NCI-H524 treated with DMSO at 0.1 percent for 48 hours (cell line): ENCODE measurements at places on chromosomes 7 and 10.

DNA sequence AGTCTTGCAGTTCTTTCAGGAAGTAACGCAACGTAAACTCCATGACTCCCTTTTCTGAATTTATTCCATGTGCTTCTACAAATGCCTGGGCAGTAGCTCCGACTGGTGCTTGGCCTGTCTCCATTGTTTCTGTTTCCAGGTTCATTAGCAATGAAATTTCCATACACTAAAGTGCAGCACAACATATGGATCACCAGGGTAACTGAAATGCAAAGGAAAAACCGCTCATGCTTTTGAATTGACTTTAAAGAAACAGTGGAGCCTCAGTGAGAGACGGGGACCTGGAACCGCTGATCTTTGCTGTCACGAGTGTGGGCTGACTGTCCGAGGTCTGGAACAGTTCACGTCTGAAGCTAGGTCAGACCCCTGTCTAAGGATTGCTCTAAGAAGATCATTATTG is 126.5 kb upstream of the IGFBP3 start:
- no peak for DNase-seq

DNA sequence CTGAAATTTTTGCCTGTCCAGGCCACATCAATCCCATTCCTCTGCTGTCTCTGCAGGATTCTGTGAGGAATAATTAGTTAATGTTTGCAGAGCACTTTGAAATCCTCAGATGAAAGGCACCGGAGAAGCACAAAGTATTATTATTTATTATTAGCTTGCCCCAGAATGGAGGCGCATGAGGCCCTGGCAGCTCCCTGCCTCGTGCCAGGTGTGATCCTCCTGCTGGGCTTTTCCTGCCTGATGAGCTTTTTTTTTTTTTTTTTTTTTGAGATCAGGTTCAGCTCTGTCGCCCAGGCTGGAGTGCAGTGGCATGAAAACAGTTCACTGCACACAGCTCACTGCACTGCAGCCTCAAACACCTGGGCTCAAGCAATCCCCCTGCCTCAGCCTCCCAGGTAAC is 65.2 kb downstream of the TCF7L2 start:
- DNase-seq, result no peak

GRCh38 chr10:133079836-133080682 is 7.7 kb upstream of the ADGRA1 start:
- no peak for DNase-seq

DNA sequence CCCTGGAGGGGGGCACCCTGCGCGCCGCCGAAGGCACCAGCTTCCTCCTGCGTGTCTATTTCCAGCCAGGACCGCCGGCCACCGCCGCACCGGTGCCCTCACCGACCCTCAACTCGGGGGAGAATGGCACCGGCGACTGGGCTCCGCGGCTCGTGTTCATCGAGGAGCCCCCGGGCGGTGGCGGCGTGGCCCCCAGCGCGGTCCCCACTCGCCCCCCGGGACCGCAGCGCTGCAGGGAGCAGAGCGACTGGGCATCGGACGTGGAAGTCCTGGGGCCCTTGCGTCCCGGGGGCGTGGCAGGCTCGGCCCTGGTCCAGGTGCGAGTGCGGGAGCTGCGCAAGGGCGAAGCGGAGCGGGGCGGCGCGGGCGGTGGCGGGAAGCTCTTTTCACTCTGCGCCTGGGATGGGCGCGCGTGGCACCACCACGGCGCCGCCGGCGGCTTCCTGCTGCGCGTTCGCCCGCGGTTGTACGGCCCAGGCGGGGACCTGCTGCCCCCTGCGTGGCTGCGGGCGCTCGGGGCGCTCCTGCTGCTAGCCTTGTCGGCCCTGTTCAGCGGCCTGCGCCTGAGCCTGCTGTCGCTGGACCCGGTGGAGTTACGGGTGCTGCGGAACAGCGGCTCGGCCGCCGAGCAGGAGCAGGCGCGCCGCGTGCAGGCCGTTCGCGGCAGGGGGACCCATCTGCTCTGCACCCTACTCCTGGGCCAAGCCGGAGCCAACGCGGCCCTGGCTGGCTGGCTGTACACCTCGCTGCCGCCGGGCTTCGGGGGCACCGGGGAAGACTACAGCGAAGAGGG is 594 bp downstream of the CNNM1 start:
- DNase-seq, result no peak

- no peak for DNase-seq
These were observed 16.4 kb downstream of the STAMBPL1 start for GRCh38 chr10:88896372-88896993.

DNA sequence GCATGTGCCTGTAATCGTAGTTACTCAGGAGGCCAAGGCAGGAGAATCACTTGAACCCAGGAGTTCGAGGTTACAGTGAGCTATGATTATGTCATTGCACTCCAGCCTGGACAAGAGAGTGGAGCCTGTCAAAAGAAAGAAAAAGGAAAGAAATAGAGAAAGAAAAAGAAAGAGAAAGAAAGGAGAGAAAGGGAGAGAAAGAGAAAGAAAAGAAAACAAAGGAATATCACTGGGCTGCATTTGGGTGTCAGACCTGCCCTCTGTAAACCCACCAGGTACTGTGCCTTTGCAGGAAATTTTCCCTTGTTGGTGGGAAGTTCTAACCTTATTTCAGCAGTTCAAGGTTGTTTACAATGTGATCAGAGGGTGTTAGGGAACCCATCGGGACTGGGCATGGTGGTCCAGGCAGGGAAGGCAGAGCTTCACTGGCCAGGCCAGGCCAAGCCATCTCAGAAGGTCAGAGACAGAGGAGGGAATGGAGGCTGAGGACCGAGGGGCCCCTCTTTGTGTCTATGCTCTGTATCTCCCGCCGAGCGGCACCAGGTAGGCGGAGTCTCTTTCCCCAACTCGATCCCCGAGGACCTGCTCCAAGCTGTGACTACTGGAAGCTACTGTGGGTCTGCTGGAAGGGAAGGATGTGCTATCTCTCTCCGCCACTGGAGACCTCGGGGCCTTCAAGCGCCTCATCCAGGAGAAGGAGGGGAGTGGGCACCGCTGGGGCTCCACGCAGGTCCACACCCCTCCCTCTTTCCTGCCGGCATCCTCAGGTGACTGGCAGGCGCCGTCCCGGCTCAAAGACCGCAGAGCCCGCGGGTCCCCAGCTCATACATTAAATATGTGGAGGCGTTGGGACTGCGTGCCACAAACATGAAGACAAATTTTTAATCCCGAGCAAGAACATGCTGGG is 15.2 kb upstream of the KAZALD1 start:
- no peak for DNase-seq

DNA sequence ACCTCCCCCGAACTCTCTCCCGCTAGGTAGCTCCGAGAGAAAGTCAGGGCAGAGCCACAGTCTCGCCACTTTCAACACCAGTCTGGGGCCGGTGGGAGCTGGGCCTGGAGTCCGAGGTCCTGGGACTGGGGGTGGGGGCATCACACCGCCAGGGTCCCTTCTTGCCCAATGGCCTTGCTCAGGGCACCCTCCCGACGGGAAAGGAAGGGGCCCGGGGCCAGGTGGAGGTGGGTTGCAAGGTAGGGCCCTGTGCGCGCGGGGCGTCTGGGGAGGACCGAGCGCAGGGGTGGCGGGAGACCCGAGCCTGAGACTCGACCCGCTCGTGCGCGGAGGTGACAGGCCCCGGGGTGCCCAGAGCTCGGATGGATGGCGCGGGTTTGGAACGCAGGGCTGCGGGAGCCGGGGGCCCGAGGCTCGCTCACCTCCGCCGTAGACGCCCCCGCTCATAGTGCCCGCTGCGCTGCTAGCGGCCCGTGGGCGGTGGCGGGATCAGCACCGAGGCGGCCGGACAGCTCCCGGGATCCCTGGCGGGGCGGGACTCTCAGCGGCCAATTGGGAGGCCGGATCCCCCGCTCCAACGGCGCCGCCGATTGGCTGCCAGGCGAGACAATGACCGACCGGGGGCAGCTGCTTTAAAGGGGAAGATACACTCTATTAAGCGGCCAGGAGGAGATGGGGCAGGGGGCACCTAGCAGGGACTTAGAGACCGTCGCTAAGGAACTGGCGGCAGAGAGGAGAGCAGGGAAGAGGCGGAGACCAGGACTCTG is at the start of gene ACTL6B:
Gene ACTL6B, minus strand, starts transcription at position 541 of the 767 bp plus-strand sequence. Its CDS starts 94 bp downstream, at position 447.
- peak; percentile 39 for DNase-seq

DNA sequence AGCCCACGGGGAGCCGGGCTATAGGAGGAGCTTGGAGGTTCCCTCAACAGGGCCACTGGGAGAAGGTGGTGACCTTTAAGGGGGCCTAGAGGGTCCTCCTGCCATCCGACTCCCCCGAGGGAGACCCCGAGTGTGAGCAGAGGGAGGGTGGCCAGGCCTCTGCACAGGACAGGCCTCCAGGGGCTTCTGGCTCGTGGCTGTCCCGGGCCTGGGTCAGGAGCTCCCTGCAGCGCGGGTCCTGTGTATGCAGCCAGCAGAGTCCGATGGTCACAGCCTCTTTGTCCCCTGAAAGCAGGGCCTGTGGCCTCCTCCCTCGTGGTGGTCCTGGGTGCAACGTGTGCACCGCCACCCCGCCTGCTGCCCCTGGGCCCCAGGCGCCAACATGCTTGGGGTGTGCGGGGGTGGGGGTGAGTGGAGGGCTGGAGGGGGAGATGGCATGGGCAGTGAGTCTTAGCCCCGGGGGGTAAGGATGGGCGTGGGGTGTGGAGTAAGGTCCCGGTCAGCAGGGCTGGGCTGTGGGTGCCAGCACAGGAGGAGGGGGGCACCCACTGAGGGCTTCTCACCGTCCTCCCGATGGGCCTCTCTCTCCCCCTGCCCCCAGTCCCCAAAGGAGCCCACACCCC is 27.1 kb downstream of the UNCX start:
- no peak for DNase-seq

GRCh38 chr10:6840766-6841165 is 260.7 kb upstream of the PRKCQ start:
- no peak for DNase-seq

GRCh38 chr10:5014936-5015335 is 11.3 kb upstream of the AKR1C2 start:
- no peak for DNase-seq

DNA sequence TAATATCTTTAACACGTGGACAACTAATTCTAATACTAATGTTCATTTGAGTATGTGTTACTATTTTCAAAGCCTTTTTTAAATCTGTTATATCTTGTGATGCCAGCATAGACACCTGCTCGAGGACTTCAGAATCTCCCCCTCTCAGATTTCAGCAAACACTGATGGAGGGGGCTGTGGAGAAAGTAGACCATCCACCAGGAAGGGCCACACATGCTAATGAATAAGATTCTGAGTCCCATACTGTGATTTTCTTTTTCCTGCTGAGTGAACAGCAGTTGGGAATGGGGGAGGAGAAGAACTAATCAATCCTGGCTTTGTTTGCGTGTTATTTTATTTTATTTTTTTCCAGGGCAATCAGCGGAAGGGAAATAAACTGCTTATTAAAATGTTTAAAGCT is 157.9 kb upstream of the CSTF2T start:
- no peak for DNase-seq

GRCh38 chr7:149074116-149074885 is 16.2 kb downstream of the ZNF786 start:
- DNase-seq, result no peak

DNA sequence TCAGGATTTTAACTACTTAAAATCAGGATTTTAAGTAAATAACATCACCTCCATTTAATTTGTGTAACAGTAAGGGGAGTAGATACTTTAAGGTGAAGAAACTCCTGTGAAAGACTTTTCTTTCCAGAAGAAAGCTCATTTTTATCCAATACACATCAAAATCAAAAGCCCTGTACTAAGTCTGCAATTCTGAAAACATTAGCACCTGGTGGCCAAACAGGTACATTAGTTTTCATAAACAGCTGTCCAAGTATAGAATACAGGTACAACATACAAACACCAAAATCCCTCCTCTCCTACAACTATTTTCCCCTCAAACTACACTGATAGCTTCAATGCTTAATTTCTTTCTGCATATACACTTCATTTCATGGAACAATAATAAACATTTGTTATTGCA is 22.9 kb downstream of the FAM3C start:
- DNase-seq, result no peak

DNA sequence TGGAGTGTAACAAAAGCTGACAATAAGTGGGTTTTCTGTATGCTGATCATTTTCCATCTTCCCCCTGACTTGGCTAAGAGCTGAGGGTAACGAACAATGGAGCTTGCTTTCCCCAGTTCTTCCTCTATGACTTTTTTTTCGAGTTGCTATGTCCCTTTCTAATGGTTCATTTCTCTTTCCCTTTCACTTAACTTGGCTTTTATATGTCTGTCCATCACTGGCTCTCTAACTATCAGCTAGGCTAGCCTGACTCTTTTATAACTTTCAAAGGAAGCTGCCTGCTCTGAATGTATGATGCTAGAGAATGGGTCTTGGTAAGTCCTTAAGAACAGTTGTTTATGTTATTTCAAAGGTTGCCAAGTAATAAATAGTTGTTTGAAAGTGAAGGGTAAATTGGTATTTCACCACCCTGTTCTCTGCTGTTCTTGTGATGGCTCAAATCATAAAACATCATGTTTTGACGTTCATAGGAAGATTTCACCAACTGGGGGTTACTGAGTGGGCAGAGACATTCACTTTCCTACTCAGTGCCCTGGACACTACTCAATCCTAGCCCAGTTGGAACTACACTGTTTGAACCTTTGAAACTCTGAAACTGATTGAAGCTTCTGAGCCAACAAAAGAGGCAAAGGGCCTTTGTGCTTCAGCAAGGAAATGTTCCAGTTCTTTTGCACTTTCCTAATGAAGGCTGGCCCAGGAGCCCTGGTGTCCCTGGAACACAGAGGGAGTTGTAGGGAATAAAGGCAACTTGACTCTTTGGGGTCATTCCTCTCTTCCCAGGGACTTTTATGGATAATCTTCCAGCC is 85.4 kb upstream of the PHYHIPL start:
- DNase-seq, result no peak

DNA sequence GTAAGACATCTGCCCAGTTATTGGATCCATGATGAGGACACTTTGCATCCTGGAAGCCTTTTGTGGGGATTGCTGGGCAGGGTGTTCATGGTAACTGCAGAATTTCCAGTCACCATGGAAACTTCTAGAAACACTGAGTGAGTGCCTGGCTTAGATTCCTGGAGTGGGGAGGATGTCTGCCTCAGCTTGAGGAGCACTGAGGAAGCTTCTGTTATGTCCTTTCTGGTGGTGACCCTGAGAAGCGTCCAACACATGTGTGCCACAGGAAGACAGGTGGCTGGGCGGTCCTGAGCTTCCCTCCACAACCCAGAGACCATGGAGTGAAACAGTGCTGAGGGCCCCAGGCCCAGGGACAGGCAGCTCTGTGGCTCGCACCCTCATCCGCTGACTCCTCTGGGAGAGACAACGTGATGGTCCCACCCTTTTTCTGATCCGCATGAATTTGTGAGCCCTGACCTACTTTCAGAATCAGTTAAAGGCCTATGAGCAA is 191.8 kb upstream of the CXCL12 start:
- DNase-seq, result no peak

DNA sequence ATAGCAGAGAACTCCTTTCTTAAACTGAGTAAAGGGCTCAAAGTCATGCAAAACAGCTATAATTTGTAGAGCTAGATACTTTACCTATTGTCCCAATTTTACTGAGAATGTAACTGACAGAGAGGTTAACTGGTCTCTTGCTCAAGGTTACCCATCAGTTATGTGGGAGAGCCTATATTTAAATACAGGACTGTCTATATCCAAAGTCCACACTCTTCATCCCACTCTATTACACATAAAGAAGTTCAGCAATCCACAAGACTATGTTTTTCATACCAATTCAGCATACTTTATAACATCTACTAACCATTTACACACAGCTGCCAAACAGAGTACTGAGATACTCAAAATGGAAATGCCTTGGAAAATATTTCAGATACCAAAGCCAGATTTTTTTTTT is 100.2 kb downstream of the MICU1 start:
- no peak for DNase-seq
